Activated CD4-positive, CD25-positive, alpha-beta regulatory T cell treated with anti-CD3 and anti-CD28 coated beads, Interleukin-2, amount 50 U/mL, for 16 hours (primary cell): ENCODE measurements at places on chromosomes 5 and 9.
A peak's percentile ranks its signal among the peaks of the same experiment; 100 is the strongest.

- no peak for DNase-seq
These were observed 112.6 kb upstream of the CACNA1B start for GRCh38 chr9:137764981-137765380.

DNA sequence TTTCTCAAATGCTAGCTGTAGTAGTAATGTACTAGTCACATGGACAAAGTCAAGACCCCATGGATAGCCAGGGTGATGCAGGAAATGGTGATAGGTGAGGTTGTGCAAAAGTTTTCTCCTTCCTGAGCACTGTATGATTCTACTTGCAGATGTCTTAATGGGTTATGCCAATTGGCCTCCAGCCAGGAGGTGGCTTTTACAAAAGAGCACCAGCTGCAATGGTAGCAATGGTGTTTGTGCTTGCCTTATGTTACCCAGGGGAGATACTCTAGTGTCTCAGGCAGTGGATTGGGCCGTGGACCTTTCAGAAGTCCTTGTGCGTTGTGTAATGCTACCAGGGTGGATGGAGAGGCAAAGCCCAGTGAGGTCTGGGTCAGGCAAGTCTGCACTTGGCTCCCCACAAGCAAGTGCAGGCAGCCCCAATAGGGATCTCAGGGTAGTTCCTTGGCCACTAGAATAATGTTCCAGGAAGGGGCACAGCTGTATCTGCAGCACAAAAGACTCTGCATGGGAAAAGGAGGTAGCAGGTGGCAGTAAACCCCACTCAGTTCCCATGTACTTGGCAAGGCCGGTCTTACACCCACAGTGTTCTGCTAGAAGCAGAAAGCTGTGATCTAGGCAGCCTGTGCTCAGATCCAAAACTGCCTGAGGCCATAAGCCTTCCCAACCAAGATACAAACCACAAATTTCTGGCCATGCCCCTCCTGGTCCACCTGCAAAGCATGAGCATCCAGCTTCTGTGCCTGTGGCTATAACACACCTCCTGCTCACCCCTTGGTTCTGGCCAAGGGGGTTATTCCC lies 46.4 kb upstream of the EDIL3 start:
- no peak for DNase-seq

GRCh38 chr5:122701640-122702523 lies 73.0 kb upstream of the SNX2 start:
- DNase-seq, result no peak

GRCh38 chr9:91572811-91573210 lies 149.2 kb upstream of the NFIL3 start:
- DNase-seq, result no peak

DNA sequence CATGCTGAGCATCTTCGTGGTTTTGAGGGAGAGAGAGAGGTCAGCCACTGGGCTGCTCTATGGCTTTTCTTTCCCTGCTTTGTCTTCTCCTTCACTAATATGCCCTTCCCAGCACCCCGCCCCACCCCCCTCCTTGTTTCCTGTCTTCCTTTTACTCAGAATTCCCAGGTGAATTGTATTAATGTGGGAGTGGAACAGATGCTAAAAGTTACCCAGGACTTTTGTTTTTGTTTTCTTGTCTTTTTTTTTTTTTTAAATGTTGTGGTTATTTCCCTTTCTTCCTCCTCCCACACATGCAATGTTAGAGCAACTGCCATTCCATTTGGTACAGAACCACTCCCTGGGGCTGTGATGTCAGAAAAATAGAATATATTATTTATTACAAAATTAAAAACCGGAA lies 442.7 kb upstream of the CD180 start:
- no peak for DNase-seq

GRCh38 chr5:166117072-166118066 lies 2174.1 kb upstream of the WWC1 start:
- no peak for DNase-seq

DNA sequence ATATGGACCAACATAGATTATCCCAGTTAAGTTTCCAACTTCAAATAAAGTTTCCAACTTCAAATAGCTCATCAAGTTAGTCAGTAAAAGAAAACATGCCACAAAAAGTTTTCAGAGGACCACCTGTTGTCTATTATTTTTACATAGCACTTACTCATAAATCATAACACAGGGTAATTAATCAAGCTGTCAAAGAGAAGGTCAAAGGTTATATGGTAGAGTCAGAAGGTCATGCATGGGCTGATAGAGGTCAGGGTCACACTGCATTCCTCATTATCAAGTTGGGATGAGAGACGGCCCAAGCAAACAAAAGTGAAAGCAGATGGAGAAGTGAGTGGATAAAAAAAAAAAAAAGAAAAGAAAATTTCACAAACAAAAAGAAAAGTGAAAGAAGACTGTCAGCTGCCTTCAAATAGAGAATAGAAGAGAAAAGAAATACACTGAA lies 145.5 kb upstream of the POU5F2 start:
- DNase-seq, result no peak

DNA sequence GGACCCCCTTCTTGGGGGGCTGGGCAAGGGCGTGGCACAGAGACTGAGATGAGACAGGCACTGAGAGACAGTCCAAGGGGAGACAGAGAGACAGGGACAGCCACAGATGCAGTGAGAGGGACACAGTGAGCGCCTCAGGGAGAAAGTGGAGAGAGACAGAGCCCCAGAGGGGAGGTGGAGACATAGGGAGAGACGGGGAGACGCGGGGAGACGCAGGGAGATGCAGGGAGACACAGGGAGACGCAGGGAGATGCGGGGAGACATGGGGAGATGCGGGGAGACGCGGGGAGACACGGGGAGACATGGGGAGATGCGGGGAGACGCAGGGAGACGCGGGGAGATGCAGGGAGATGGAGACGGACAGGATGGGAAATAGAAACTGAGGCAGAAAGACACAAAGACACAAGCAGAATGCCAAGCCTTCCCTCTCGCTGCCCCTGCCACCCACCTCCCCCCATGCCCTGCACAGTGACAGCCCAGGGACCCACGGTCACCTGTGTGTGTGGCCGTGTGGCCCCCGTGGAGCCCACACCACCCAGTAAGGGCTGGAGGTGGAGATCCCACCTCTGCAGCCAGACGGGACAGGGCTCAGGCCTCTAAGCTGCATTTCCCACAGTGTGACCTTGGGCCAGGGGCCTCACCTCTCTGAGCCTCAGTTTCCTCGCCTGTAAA lies 8.8 kb downstream of the FIBCD1 start:
- no peak for DNase-seq

GRCh38 chr5:134969166-134969565 lies 1.5 kb downstream of the CATSPER3 start:
- DNase-seq, result no peak

DNA sequence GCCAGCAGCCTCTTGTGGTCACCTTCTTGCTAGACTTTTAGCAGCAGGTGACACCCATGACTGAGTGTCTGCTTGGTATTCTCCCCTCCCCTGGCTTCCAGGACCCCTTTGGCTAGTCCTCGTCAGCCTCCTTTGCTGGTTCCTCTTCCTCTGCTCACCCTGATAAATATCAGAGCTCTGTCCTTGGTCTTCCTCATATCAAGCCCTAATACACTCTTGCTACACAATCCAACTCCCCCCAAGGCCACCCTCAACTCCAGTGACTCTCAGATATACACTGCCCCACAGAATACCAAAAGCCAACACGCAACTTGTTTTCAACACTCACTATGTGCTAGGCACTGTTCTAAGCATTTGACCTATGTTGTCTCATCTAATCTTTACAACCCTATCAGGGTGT lies 30.3 kb upstream of the LCP2 start:
- no peak for DNase-seq

GRCh38 chr9:92726971-92727715 lies 37.5 kb downstream of the BICD2 start:
- DNase-seq, result no peak

DNA sequence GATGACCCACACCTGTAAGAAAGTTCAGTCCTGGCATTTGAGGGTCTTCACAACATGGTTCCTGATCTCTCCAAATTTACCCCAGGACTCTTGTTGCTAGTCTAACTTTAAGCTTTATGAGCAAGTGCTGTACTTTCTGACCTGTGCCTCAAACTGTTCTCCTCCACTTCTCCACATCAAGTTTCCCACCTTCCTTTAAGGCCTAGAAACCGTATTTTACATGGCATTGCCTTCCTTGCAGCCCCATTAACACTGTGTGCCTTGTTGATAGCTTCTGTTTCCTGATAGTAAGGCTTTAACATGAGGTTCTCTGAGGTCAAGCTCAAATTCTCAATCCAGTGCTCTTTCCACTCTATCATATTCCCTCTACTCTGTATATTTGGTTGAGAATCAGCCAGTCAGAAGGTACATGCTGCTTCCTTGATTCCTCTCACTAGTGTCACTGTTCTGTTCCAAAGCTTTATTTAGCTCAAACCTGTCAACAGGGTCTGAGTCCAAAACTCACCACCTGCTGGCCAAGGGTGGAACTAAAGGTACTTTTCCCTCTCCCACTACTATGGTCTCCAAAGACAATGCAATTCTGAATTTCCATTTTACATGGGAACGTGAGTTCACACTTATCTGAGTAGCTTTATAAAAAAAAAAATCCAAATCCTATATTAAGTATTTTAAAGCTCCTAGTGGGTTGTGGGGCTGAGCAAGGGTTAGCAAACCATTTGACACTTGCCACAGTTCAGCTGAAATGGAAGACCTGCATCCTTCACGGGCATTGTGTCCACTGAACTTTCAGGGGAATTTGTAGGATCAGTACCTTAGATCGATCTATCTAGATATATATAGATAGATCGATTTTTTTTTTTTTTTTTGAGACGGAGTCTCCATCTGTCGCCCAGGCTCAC lies 21.1 kb downstream of the VCP start:
- peak; percentile 15 for DNase-seq

GRCh38 chr5:174358276-174358675 lies 312.8 kb downstream of the NSG2 start:
- DNase-seq, result no peak

DNA sequence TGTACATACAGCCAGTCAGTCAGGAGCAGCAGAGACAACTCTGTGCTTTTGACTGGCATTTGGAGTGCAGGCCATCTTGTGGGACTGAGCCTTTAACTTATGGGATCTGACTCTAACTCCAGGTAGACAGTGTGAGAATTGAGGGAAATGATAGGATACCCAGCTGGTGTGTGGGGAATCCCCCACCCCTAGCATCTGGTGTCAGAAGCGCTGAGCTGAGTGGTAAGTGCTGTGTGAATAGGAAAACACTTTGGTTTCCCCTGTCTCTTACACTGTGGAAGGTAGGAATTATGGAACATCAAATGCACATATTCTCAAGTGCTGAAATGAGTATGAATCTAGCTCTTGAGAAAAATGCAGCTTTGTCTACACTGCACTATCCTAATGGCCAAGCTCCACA lies 43.9 kb downstream of the CCDC125 start:
- no peak for DNase-seq

GRCh38 chr5:95728494-95729114 lies 2.5 kb upstream of the RHOBTB3 start:
- no peak for DNase-seq

DNA sequence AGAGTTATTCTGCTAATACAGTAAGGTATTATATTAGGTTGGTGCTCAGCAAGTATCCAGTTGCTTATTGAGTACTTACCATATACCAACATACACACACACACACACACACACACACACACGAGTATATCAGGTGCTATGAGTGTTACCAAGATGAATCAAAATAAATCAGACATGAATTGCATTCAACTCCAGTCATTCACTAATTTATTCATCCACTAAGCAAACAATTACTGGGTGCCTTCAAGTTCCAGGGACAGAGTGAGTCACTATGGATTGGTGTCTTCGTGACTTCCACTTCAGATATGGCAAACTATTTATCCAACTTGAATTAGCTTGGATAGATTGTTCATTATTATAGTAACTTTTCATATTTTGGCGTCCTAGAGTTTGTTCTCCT lies 140.7 kb upstream of the SLC44A1 start:
- DNase-seq, result no peak

DNA sequence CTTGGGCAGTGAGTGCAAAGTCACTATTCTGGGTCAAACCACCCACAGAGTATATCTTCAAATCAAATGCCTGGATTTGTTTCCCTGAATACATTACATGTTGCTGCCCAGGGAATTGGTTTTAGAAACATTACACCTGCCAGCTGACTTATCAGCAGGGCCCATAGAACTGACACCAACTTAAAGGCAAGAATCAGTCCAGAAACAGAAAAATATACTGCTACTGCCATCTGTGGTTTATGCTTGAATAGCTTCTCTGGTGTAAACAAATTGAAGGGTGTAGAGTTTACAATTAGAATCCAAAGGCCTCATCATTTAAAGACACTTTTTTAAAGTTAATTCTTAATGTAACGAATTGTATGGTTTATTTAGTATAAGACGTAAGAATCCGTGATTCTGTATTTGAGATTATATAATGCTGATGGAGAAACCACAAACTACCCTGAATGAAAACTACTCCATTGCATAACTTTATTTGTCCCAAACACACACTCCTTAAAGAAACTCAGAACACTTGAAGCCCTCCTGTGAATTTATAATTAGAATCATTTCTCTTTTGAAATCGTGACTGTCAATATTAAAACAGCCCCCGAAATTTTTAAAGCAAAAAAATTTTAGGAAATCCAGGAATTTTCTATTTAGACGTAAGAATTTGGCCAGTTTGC lies 6.2 kb downstream of the NR6A1 start:
- DNase-seq, result no peak

- DNase-seq, result no peak
These were observed 107.0 kb upstream of the PCA3 start for GRCh38 chr9:76657265-76657664.

DNA sequence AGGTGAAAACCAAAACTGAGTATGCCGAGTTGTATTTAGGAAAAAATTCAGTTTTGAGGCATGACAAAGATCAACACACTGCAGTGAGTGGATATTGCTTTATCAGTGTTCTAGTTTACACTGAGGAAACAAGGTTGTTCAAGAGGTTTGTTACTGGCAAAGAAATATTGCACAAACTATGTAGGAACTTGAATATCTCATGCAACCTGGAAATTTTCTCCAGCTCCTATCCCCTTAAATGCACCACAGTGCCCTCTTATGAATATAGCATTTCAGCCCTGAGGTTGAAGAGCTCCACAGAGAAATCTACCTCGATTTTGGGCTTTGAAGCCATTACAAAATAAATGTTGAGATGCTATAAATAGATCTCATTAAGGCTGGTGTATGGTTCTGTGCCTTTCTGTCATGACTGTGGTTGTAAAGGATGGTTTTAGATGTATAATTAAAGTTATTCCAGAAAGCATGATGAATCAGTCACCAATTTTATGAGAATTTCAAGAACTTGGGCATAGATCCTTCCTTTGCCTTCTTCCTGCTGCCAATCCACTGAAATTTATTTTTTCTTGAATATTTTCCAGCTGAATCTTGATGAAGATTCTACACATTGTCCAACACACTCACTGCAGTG lies 159.3 kb downstream of the SPATA31D1 start:
- DNase-seq, result no peak

- DNase-seq, result no peak
These were observed 300.5 kb downstream of the TLE1 start for GRCh38 chr9:81388831-81389230.

GRCh38 chr9:124456341-124457078 lies 6.3 kb downstream of the ADGRD2 start:
- no peak for DNase-seq

GRCh38 chr5:39648848-39649227 lies 224.1 kb upstream of the DAB2 start:
- no peak for DNase-seq

DNA sequence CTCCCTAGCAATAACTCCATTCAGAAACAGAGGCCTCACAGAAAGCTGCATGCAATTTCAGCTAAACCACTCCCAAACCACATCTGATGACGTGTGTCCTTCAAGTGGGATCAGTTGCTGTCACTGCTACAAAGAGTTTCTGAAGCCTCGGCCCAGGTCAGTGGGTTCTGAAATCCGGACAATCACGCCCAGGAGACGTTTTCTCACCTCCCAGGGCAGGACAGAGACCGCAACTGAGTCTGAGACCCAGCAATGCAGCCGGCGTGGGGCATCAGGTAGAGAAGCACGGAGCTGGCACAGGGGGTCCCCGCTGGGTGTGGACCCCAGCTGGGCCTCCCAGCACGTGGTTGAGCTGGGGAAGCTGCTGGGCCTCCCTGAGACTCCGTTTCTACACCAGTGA lies 2.6 kb upstream of the UBE2QL1 start:
- DNase-seq, result no peak
